MG63 (cell line): ENCODE measurements at places on chromosomes 6 and 20.

DNA sequence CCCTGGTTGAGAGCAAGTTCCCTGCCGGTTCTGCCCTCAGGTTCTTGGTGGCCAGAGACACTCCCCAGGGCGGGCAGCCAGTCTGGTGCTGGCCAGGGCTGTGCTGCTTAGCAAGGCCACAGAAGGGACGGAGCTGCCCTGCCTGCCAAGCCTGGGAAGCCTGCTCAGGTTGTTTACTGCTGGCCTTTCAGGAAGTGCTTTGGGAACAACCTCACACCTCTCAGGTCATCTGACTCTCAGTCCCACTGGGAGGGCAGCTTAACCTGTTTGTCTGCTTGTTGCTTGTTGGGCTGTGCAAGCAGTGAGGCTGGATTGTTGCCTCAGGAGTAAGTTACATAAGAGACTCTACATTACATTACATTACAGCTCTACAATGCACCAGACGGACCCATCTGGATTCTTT lies 75.8 kb upstream of the AFDN start:
- no peak for DNase-seq

GRCh38 chr6:156972145-156972544 lies 195.0 kb downstream of the ARID1B start:
- no peak for DNase-seq

DNA sequence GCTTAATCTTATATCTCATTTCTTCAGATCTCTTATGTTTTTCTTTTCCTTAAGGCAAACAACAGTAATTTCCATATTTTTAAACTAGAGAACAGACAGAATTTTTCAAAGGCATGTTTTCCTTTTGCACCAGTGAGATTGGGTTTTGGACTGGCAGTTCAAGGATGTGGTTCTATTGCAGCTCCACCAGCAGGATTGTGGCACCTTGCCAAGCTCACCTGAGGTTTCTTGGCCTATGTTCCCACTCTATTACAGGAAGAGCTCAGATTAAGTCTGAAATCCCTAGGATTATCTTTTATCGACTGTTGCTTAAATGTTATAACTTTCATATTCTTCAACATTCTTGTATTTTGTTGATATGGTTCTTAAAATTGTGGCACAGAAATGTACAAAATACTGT lies 218.9 kb downstream of the PLCB4 start:
- no peak for DNase-seq

DNA sequence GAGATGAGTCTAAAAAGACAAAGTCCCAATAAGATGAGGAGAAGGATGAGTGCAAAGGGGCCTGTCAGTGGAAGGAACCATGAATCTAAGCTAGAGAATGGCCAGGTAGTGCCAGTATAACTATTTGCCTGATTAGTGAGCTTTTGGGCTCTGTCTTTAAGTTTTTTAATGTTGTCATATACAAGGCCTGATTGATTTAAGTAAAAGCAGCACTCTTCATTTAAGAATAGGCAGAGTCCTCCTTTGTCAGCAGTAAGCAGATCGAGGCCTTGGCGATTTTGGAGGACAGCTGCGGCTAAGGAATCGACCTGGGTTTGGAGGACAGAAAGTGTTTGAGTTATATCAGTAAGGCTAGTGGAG lies 753.4 kb upstream of the ADGRB3 start:
- DNase-seq = no peak

GRCh38 chr6:80170433-80170832 lies 64.0 kb downstream of the BCKDHB start:
- no peak for DNase-seq

GRCh38 chr20:19330038-19330437 lies 117.6 kb downstream of the SLC24A3 start:
- DNase-seq = no peak

DNA sequence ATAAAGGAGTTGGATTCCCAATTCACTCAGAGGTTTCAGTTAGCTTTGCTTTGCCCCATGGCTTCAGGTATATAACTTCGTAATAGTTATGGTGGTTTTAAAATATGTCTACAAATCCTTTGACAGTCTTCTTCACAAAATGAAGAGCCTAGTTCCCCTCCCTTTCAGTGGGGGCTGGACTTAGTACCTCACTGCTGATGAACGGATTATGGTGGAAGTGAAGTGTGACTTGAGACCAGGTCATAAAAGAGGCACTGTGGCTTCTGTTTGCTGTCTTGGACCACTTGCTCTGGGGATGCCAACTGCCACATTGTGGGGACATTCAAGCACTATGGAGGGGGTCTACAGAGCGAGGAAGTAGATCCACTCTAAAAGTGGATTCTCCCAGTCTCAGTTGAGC lies 47.5 kb upstream of the NUP153 start:
- no peak for DNase-seq

DNA sequence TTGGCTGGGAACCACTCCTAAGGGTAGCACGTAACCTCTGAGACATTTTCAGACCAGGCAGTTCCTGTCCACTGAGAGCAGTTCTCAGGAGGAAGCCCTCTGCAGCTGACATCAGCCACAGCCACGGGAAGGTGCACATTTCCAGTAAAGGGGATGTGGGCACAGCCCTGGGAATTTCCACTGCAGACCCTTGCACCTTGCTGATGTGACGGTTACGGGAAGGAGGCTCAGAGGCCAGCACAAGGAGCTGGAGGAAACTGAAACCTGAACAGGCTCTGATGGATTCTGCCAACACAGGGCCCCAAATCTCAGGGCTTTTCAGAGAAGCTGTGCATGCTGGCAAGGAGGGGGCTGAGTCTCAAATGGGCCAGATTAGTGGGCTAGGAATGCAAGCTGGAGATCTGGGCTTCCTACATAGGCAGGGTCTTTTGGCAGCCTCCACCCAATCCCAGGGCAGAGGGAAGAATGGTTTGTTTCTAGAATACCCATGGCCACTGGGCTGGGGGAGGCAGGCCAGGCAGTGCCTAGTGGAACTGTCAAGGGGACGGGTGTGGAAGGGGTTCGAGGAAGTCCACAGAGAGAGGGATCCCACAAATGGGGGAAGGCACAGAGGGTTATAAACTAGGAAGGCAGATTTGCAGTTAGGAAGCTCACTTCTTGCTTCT lies 14.2 kb downstream of the EBF4 start:
- DNase-seq = no peak

DNA sequence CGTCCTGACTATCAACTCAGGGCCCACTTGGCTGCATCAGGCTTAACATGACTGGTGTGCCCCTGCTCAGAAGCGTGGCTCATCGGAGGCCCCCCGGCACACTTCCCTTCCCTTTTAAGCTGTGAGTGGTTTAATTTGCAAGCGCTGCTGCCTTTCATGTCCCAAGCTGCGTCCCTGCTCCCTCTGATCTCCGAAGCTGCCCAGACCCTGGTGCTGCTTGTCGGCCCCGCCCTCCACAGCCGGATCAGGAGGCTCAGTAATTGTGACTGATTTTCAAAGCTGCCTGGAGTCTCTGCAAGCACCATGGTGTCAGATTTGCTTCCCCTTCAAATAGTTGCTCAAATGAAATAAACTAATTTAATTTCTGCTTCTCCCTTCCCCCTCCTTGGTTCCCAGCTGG lies 71.1 kb downstream of the CDH22 start:
- no peak for DNase-seq
